ENCODE measurements at places on chromosomes 3 and 15.

DNA sequence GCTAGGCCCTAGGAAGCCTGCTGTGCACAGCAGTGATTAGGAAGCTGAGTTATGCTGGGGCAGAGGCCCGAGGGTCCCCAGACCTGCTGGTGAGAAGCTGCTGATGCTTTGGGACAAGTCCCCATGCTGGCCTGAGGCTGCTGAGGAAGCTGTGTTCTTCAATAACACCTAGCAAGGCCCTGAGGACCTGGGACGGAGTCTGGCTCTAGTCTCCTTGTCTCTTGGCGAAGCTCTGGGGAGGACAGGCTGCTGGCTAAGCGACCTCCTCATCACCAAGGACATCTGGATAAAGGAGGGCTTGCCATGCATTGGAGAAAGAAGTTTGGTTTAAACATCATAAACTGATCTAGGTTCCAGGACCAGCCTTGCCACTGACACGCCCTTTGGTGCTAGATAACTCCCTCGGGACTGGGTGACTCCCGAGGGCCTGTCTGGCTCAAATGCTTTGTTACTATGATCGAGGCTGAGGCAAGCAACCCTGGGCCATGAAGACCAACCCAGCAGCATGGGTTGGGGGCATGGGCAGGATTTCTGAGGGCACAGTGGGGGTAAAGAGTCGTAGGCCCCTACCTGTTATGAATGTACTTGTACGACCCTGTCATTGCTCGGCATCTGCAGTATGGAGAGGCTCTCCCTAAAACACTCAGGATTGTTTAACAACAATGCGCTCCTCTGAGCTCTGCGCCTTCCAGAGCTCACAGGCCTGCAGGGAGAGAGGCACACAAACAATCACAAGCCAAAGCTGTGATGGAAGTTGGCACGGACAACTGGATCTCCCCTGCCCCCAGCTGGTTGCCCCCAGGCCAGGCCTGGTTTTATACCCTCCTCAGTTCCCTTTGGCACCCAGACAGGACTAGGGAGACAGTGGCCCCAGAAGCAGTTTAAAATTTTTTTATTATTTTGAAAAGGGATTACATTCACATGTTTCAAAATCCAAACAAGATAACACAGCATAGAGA is 64.4 kb downstream of the LINGO1 start:
- no peak for DNase-seq

- no peak for DNase-seq
These were observed 49.4 kb downstream of the CHCHD6 start for GRCh38 chr3:126753191-126754160.

GRCh38 chr3:144809380-144809779 is 837.8 kb downstream of the DIPK2A start:
- DNase-seq, result no peak

- no peak for DNase-seq
These were observed 48.8 kb upstream of the TOP2B start for GRCh38 chr3:25713341-25713985.

DNA sequence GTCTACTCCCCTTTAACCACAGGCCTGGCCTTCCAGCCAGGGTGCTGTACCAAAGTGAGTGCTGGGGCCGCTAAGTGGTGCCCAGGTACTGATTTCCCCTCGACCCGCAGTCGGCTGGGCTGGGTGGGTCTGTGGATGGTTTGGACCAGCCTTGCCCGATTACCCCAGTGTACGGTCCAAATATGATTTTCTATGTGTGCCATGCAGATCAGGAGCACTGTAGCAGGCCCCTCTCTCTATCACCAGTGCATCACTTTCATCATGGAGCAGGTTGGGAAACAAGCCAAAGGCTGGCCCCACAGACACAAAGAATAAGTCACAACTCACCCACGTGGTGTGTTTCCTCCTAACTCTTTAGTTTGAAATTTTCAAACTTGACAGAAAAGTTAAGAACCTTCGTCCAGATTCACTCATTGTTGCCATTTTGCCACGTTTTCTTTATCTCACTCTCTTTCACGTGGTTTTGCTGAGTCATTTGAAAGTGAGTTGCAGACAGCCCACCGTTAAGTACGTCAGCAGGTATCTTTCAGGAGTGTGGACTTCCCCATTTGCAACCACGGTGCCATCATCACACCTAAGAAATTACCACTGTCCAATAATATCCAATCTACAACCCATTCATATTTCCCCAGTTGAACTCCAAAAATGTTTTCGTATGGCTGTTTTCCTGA is 37.0 kb downstream of the ZNF710 start:
- DNase-seq, result peak; percentile 42

DNA sequence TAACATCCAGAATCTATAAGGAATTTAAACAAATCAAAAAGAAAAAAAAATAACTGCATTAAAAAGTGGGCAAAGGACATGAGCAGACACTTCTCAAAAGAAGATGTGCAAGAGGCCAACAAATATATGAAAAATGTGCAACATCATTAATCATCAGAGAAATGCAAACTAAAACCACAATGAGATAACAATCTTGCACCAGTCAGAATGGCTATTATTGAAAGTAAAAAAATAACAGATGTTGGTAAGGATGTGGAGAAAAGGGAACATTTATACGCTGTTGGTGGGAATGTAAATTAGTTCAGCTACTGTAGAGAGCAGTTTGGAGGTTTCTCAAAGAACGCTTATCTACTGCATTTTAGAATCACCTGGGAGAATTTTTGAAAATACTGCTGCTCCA is 186.1 kb downstream of the OTOL1 start:
- DNase-seq, result no peak

- DNase-seq, result no peak
These were observed 107.6 kb upstream of the FXR1 start for GRCh38 chr3:180804916-180805315.

GRCh38 chr3:186983659-186984058 is 53.3 kb downstream of the ST6GAL1 start:
- DNase-seq, result no peak

DNA sequence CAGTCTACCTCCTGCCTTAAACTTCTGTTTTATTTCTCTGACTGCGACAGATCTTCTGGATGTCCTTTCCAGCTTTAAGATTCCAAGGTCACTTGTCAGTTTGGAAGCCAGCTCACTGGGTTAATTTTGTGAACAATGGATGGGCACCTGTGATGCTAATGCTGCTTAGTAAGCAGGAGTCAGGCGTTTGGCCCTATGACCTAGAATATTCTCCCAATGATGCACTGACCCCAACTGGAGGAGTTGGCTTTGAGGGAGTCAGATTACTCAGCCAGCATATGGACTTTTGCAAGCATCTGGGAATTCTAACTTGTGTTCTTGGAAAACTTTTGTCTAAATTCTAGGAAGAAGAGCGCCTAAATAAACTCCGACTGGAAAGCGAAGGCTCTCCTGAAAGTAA is 28.1 kb downstream of the HACD3 start:
- DNase-seq, result no peak

Measured in stimulated activated CD4-positive, alpha-beta T cell treated with anti-CD3 and anti-CD28 coated beads, Interleukin-2, amount 100 ng/mL, for 48 hours (primary cell).